Activated CD8-positive, alpha-beta T cell treated with anti-CD3 and anti-CD28 coated beads for 36 hours (primary cell): ENCODE measurements at places on chromosomes 16 and 17. TPM values are rescaled to one million over a fixed set of nuclear protein-coding genes. Genes with fewer than 3 reads are reported as not detected.

Gene PLSCR3
- total RNA-seq = 71.1 TPM

Gene KCNJ2
- not detected for total RNA-seq

Gene MYL11
- 1.2 TPM for total RNA-seq

Gene RNF227
- total RNA-seq = 5.1 TPM

Gene C16orf46
- 0.59 TPM for total RNA-seq

Gene KRTAP4-5
- total RNA-seq = not detected

Gene PMFBP1
- total RNA-seq = 1.1 TPM

Gene CCL17
- 2.1 TPM for total RNA-seq

Gene GNAO1
- 2.4 TPM for total RNA-seq

Gene TVP23B
- total RNA-seq = 26.8 TPM

Gene OTOP2
- not detected for total RNA-seq

Gene INCA1
- not detected for total RNA-seq

Gene TP53TG3C
- total RNA-seq = not detected

Gene CDR2
- 34.7 TPM for total RNA-seq

Gene GRAP
- 11.9 TPM for total RNA-seq

Gene ALOXE3
- total RNA-seq = 0.09 TPM

Gene KRT13
- total RNA-seq = not detected

Gene MRPL10
- 66.5 TPM for total RNA-seq

Gene PRPF8
- total RNA-seq = 370 TPM

Gene TMEM98
- not detected for total RNA-seq

Gene OR3A2
- 1.8 TPM for total RNA-seq

Gene KRT12
- not detected for total RNA-seq

Gene CLEC3A
- total RNA-seq = not detected

Gene ATAD5
- total RNA-seq = 34.5 TPM

Gene C16orf96
- 0.32 TPM for total RNA-seq

Gene RHBDF1
- total RNA-seq = 0.61 TPM

Gene CTRB2
- not detected for total RNA-seq

Gene MARVELD3
- total RNA-seq = not detected
